ENCODE measurements at places on chromosomes 6 and 20.

- DNase-seq = no peak
Observed at GRCh38 chr6:54003316-54003715, 107.9 kb upstream of the MLIP start.

DNA sequence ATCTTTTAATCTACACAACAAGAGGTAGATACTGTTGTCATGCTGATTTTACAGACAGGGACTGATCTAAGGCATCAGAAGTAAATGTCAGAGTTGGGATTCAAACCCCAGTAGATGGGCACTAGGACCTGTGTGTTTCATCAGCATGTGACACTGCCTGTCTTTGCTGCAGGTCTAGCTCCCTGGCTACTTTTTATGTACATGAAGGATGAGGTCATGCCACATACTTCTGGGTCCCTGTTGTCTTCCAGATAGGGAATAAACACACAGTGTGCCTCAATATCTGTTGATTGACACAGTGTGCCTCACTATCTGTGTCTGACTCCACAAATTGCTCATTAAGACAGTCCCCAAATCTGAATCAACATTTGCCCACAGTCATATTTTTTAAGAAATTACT is 106.9 kb downstream of the TFAP2B start:
- DNase-seq = no peak

DNA sequence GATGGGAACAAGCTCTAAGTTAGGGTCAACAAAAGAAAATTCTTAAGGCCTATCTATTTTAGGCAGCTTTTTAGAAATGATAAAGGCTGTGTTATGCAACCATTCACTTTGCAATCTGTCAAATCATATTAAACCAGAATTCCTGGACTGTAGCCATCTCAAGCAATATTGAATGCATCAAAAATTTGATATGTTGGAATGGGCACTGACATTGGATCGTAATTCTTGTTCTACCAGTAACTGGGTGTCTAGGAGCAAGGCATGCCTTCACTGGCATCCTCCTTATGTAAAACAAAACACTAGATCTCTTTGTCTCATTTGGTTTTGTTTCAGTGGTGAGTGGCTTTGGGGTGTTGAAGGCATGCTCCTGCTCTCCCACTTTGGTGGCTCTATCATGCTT is 145.6 kb downstream of the JARID2 start:
- DNase-seq = no peak

DNA sequence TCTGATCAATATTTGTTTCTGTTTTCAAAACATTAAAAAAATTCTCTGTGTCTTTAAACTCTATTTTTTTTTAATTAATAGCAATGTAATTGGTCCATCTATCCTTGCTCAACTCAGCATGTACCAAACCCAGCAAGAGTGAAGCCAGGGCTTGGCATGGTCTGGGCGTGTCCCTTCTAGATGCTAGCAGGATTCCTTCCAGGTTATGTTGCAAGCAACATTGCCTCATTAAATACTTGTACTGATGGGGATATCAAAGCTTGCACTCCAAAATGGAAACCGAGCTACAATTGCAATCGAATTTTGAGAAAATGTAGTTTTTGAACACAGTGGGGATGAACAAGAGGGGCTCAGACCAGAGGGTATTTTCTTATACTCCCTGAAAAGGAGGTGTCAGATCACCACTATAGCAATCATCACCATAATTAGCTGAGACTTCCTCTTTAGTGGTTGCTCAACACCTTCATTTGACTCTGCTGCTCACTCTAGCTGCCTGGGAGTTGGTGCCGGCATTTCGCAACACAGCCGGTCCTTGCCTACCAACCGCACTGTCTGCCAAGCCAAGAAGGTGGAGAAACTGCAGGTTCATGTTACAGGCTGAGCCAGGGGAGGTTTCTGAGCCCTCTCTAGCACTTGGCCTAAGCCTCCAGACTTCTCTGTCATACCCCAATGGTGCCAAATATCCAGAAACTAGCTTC is 67.8 kb upstream of the RALGAPA2 start:
- DNase-seq = peak; percentile 18
